ENCODE measurements at places on chromosomes 12 and 14.

GRCh38 chr12:132828706-132829534 lies at the start of gene GOLGA3:
GOLGA3 (minus strand) TSS chr12:132828869; CDS start chr12:132822128, 6,741 bp downstream.
- peak; percentile 93 for DNase-seq

GRCh38 chr14:79378020-79378419 lies 833.3 kb downstream of the DIO2 start:
- no peak for DNase-seq

- DNase-seq: no peak
Observed at GRCh38 chr14:104084251-104085002, 1.1 kb upstream of the ASPG start.

DNA sequence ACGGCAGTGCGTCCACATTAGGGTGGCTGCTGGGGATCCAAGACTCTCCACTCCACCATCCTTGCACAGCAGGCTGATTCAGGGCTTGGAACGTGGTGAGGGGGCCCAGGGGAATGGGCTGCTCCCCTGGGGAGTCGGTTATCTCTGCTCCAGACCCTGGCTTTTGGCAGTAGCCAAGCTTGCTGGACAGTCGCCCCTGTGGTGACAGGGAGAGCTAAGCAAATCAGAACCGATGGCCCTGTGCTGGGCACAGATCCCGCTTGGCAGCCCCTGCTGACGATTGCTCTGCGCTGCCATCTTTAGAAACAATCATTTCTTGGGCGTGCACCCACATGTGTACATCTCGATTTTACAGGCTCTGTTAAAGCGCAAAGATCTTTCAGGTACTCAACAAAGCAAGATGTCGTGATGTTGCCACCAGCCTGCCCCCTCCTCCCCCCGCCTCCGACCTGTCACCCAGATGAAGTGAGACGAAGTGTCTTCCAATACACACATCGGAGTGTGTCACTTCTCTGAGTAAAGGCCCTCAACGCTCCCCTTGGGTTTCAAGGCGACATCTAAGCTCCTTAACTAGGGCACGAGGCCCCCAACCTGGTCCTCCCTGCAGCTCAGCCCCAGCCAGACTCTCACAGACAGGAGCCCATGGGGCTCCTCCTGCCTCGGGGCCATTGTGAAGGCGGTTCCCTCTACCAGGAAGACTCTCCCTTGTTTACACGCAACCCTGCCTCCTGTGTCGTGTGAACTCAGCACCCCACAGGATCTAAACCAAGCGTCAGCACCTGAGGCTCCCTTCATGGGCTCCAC lies 55.6 kb downstream of the PITPNM2 start:
- DNase-seq: no peak

DNA sequence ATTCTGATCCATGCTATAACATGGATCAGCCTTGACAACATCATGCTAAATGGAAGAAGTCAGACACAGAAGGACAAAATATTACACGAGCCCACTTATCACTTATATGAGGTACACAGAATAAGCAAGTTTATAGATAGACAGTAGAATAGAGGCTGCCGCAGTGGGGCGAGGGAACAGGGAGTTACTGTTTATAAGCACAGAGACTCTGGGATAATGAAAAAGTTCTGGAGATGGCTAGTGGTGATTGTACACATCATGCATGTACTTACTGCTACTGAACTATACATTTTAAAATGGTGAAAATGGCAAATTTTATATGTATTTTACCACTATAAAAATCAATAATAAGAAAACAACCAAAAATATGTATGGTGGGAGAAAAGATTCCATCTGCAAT lies 95.2 kb upstream of the PSMC1 start:
- no peak for DNase-seq

- peak; percentile 95 for DNase-seq
Observed at GRCh38 chr12:18747895-18748294, 10.0 kb downstream of the CAPZA3 start.

- no peak for DNase-seq
Observed at GRCh38 chr12:88398031-88398430, 182.2 kb downstream of the KITLG start.

DNA sequence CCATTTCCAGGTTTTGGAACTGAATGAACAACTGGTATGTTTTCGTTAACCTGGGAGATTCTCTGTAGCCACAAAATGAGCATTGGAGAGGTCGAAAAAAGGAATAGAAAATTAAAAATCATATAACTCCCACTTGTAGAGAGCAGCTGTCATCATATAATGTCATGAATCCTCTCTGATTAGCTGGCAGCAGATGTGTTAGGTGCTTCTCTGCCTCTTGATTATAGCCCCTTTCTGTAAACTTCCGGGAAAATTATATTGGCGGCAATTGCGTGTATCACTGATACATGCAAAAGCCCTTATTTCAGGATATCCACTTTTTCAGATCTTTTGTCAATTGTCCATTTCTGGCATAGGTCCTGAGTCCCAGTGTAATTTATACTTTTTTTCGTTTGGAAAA lies 31.7 kb downstream of the FGD4 start:
- DNase-seq: no peak

GRCh38 chr14:88834883-88835431 lies 10.5 kb downstream of the TTC8 start:
- peak; percentile 87 for DNase-seq

GRCh38 chr12:105419606-105420005 lies 89.1 kb downstream of the C12orf75 start:
- no peak for DNase-seq

DNA sequence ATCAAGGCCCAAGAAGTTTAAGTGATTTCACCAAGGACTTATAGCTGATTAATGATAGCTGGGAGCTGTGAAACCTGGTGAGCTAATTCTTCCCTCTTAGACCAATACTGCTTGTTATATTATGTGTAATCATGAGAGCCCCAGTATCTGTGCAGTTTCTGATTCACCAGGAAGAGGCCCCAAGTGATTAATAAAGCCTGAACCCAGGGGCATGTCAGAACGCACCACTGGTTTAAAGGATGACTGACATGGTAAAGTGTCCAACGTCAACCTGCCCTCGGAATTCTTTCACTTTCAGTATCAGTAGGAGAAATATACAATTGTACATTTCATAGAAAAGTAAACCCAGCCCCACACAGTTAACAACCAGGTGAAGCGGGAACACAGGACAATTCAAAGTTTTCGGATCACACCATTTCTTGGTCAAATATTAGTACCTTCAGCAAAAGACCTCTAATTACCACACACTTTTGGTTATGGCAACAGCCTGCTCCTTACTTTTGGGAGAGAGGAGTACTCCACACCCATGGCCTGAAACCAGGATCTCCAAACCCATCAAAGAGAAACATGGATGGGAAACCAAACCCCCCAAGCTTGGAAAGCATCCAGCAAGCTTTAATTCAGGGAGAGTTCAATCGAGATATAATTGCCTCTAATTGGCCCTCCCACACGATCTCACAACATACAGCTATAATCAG lies 28.5 kb downstream of the TMCC3 start:
- DNase-seq: peak; percentile 47

DNA sequence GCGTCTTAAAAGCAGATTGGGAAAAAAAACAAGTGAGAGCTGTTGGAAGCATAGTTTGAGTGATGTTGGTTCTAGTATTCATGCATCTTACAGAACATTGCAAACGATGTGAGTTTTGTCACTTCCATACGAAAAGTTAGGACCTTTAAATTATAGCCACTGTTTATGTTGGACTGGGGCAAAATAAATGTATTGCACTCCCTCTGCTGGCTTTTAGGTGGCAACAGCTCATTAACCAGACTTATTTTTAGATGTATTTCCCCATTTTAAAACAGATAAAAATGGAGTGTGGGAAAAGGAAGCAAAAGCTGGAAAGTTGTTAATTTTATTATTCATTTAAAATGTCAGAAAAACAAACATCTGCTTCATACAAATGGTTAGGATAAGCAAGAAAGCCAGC lies 111.9 kb downstream of the LGR5 start:
- peak; percentile 15 for DNase-seq

DNA sequence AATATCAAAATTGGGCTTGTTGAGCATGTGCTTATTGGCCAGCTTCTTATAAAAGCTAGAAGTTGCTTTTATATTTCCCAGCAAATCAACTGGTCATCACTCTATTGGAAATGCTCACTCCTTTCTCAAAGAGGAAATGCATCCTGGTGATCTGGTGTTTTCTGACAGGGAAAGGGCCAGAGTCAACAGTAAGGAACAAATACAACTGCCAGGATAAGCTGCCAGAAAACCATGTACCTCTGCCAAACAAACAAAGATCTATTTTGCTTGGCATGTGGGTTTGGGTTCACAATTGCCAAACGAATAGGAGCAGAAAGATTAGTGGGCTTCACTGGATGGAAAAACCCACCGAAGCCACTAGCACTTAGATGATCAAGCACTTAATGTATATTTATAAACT lies 126.9 kb upstream of the PDZRN4 start:
- no peak for DNase-seq

DNA sequence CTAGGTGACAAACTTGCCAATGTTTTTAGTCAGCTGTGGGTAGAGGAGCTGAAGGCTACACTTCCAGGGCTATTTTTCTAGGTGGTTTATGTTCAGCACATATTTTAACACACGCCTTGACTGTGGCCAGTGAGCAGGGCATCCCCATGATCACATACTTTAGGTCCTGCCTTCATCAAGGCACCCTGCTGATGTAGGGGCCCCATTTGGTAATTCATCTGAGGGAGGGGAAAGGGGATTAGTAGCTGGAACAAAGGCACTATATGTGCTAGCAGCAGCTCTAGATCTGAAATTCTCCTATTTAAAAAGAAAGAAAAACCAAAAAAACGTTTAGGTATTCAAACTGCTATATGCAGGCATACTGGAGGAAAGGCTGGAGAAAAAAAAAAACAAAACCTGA lies 14.5 kb downstream of the EGLN3 start:
- no peak for DNase-seq

GRCh38 chr14:68527329-68527851 lies 265.5 kb downstream of the ZFP36L1 start:
- no peak for DNase-seq

GRCh38 chr12:124357616-124358015 lies 62.7 kb downstream of the RFLNA start:
- no peak for DNase-seq

- DNase-seq: no peak
Observed at GRCh38 chr12:126067626-126068329, 1002.5 kb downstream of the AACS start.

DNA sequence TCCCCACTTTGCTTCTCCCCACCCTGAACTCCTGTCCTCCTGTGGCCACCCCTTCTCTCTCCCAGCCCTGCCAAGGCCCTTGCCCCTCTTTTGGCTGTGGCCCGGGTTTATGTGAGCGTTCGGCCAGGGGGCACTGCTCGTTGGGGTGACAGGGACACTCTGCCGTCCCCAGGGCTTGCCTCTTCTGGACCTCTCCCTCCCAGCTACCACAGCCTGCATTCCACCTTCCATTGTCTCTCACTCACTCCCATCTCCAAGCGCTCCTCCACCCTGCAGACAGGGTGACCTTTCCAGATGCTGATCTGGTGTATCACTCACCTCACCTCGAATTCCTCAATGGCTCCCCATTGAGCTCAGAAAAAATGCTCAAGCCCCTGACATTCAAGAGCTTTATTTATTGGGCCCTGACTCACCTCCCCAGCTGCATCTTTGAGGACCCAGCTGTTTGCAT lies 1.4 kb downstream of the SERPINA9 start:
- peak; percentile 25 for DNase-seq

- DNase-seq: no peak
Observed at GRCh38 chr12:71749666-71750065, 5.0 kb upstream of the RAB21 start.

- peak; percentile 47 for DNase-seq
Observed at GRCh38 chr12:88764781-88765480, 184.7 kb upstream of the KITLG start.

DNA sequence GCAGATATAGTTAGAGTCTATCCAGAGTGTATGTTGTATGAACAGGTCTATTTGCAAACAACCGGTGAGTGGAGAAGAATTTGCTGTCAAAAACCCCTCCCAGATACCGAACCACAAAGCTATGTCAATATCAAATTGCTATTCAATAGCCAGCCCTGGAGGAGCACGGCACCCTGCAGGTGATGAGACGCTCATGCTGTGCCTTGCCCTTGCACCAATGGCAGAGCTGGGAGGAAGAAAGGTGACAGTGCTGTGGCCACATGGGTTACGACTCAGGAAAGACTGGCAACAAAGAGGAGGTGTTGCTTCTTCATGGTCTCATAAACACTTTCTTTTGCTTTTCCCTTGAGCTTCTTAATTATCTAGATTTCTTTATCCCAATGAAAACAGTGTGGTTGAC lies 55.7 kb downstream of the PAX9 start:
- no peak for DNase-seq

GRCh38 chr12:128047266-128048060 lies 219.5 kb upstream of the TMEM132C start:
- no peak for DNase-seq

DNA sequence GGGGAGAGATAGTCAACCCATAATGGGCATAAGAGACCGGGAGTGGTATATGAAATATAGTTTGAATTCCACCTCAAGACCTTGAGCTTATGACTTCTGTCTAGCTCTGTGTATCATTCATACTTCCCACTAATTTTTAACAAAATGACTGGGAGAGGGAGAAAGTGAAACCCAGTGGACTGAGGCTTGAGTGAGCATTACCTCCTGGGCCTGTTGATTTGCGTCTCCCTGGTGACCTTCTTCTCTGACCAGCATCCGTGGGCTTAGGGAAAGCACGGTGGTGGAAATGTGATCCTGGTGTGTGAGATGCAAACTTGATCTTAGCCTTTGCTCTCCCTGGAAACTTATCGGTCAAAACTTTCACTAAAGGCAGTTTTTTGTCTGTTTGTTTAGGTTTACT lies 207.9 kb upstream of the BCL2L14 start:
- peak; percentile 71 for DNase-seq

DNA sequence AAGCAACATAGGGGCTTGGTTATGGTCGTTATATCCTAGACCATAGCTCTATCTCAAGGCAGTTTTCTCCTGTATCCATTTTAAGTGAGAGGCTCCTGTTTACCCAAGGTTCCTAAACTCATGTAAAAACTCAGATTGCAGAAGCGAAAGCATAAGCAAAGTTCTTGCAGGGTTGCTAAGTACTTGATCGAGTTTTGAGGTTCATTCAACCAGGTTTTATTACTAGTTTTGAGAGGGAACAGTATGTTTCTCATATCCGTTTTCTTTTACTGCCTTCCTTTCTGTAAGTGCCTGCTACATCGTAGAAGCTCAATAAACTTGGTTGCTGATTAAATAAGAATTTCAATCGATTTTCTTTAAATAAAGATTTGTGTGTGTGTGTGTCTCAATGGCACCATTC lies 5.1 kb downstream of the AKAP3 start:
- no peak for DNase-seq

- DNase-seq: no peak
Observed at GRCh38 chr12:43805149-43805859, 813 bp downstream of the TWF1 start.

DNA sequence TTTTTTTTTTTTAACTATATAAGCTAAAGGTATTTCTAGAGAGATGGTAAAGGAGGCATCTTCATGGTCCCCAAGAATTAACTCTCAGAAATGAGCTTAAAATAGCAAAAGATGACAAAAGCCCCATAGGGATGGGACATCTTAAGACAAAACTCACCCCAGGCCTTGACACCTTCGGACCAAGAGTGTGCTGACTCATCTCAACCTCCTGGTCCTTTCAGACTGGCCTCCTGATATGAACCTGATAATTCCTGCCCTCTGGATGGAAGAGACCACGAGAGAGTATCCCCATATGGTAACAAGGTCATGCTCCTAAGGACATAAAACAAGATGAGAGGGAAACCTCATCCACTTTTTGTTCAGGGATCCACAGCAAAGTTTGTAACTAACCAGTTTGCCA lies 8.4 kb upstream of the GMFB start:
- no peak for DNase-seq

All from IMR-90 (cell line).